ENCODE measurements at places on chromosomes 4 and X.

DNA sequence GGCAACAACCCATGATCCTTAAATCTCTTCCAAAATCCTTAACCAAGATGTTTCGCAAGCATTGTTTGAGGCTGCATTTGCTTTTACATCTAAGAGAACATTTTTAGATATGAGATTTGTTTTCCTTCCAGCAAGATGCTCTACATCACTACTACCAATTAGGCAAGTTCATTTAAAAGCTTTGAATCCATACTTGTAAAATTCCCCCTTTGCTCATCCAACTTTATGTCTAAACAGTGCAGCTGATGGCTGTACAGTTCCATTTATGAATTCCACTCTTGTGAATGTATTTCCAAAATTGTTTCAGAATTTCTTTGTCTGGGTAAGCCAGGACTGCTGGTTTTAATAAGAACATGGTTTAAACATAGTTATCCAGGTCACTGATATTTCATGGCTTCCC, 31.5 kb downstream of the RAI2 start:
- no peak for DNase-seq

DNA sequence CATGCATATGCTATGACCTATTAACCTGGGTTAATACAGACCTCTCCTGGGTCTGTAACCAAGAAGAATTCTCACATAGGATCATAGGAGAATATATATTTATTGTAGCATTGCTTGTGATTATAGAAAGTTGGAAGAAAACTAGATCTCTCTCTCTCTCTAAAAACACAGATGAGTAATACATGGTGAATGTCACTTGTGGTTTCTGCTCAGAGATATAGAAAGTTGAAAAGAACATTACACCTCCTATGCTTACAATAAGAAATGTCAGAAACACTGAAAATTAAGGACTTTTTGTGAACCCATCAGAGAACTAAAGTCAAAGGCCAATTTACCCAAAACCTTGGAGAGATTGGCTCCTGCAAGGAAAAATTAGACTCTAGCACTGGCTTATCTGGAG, 1389.5 kb downstream of the FAM133A start:
- DNase-seq, result no peak

- no peak for DNase-seq
Measured at GRCh38 chrX:103792916-103793544, 16.4 kb downstream of the PLP1 start.

DNA sequence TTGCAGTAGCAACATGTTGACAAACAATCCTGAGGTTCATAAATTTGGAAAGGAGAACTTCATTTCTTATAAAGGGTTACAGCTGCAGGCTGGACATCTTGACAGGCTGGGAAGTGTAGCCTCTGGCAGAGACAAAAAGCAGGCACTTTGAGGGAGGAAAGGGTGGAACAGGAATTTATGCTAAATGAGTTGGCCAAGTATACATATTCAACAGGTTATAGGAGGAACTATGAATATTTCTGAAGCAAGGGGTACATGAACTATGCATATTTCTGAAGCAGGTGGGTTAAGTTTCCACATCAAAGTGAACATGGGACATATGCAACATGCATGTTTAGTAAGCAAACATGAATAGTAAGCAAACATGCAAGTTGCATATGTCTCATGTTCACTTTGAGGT, 1.6 kb upstream of the ANTXR2 start:
- DNase-seq, result no peak

- no peak for DNase-seq
Measured at GRCh38 chr4:158112611-158113010, 60.2 kb downstream of the GASK1B start.

- DNase-seq, result no peak
Measured at GRCh38 chr4:6192245-6192644, 8.1 kb downstream of the JAKMIP1 start.

DNA sequence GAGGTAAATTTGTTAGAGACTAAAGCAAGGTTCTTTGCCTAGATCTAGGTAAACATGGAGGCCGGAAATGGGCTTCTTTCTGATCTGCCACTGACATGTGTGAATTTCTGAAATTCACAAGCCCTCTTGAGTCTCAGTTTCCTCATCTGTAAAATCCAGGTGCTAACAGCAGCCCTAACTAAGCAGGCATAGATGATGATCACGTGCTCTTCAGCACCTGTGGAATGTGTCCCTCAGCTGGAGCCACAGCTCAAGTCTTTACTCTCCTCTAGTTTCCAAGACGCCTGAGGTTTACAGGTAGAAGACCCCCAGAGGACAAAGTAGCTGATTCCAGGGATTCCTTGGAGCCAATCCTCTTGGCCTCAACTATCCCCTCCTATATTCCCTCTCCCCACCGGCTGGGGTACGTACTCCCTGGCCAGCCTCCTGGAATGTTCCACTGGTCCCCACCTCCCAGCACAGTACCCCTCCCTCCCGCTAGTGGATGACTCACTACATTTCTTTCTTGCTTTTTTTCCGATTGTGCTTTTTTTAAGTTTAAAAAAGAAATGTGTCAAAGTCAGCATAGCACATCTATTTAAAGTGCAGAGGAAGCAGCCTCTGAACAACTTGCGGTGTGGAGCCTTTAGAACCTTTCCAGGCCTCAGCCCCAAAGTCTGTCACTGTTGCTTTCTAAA, 98.4 kb downstream of the PHKA2 start:
- no peak for DNase-seq

DNA sequence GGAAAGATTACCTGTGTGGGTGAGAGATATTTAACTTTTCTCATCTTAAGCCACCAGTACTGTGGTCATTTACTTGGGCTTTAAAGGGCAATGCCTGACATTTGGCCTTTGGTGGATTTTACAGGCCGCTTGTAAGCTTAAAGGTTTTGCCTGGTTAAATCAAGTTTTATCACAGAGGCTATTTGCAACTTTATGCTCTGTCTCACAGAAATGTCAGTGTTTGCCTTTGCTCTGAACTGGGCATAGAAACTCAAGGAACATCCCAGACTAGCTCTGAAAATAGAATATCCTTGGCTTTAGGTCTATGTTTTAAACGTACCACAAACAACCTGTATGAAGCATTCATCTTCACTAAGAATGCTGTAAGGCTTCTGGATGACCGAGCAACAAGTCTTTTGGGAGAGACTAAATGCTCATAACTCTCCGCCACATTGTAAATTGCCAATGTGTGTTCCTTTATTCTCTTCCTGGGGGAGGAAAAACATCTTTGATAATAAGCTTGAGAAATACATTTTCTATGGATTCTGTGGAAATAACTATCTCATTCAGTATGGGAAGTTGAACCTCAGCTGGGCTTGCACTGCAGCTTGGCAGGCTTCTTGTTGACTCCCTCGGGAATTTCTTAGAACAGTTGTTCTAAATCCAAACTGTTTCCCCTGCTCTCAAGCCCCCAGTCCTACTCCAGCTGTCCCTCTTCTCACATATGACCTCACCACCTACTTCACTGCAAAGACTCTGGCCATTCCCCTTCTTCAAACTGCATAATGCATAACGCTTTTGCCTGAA, 105.8 kb upstream of the WDR44 start:
- peak; percentile 63 for DNase-seq

DNA sequence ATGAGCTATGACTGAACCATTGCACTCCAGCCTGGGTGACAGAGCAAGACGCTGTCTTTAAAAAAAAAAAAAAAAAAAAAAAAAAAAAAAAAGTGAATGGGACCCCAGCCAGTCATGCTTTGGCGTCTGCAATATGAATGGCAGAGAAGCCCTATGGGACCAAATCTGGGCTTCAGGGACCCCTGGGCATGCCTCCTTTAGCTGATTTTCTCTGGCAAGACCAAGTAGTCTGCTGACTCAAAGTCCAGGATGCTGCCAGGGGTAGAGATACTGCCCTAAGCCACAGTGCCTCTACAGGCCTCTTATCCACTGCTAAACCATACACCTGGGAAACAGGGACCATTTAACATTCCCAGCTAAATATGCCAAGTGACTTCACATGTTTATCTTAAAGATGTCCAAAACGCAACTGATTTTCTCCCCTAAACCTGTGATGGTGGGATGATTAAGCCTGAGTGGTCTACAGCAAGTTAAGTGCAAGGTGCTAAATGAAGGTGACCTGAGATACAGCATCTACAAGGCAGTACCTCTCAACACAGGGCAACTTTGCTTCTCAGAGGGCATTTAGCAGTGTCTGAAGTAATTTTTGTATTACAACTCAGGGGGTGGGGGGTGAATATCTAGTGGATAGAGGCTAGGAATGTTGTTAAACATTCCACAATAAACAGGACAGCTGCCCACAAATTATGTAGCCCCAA, 5.8 kb downstream of the RPS4X start:
- no peak for DNase-seq

DNA sequence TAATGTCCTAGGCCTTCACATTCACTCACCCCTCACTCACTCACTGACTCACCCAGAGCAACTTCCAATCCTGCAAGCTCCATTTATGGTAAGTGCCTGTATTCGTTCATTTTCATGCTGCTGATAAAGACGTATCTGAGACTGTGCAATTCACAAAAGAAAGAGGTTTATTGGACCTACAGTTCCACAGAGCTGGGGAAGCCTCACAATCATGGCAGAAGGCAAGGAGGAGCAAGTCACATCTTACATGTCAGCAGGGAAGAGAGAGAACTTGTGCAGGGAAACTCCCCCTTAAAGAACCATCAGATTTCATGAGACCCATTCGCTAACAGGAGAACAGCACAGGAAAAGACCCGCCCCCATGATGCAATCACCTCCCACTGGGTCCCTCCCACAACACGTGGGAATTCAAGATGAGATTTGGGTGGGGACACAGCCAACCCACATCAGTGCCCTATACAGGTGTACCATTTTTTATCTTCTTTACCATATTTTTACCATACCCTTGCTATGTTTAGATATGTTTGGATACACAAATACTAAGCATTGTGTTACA, 18.2 kb upstream of the TLR1 start:
- DNase-seq, result no peak

DNA sequence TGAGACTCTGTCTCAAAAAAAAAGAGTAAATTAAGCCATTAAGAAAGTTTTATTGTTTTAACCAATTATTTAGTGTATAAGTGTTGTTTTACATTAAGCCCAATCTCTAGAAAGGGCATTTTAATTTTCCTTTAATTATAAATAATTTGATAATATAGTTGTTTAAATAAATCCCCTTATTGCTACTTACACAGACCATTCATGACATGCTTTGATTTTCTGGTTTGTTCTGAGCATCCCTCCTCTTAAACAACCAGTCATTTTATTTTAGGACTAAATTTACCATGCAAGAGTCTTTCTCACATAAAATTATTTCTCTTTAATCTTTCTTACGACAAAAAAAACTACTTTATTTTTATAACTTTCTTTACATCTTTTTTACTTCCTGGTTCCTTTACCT, 23.5 kb upstream of the PAGE5 start:
- DNase-seq, result no peak

DNA sequence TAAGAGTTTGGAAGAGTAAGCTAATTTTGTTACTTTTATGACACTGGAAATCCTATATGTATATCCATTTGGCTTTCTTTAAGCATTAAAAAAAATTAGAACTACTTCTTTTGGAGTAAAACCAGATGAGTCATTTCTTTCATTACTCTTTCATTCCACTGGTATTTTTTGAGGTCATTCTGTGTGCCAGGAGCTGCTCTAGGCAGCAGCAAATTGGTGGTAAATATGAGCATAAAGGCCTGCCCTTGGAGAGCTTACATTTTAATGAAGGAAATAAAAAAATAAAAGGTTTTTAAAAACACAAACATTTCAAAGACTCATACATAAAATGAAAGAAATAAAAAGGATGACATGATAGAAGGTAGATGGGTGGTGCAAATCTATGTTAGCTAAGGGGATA, 37.4 kb downstream of the MID1 start:
- DNase-seq, result no peak

- no peak for DNase-seq
Measured at GRCh38 chr4:108045687-108046024, 56.0 kb downstream of the HADH start.

GRCh38 chr4:6591781-6592180, 16.8 kb downstream of the MAN2B2 start:
- DNase-seq, result no peak

DNA sequence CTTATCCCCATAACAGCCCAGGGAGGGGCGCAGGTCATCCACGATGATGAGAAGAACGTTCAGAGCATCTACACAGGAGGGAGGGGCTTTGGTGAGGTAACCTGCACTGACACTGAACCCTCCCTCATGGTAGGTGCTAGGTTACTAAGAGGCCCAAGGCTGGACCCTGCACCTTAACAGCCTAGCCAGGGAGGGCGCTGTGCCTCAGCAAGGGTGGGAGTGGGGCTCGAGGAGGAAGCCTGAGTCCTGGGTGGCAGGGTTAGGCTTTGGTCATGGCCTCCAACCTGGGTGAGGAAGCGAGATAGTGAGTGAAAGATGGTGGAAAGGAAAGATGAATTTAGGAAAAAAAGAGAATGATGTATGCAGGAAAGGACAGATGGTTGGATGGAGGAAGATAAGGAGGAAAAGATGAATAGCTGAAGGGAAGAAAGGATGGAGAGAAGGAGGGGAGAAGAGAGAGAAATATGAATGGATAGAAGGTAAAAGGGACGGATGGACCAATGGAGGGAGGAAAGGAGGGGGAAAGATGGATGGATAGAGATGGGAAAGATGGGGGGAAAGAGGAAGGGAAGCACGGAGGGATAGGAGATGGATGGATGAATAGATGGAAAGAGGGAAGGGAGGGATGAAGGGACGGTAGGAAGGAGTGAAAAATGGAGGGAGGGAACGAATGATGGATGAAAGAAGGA, 736 bp downstream of the IDS start:
- no peak for DNase-seq

DNA sequence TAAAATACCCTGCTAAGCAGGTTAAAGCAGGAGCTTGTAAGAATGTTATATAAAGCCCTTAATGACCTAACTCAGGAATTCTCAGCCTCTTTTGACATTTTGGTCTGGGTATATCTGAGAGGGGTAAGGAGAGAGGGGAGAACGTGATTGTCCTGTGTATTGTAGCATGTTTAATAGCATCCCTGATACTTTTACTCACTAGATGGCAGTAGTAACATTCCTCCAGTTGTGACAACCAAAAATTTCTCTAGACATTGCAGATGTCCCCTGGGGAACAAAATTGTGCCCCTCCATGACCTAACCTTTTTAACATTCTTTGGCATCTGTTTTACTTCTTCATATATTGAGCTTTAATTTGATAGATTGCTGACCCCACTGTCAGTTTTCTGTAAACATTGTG, 17.9 kb downstream of the SMARCA5 start:
- DNase-seq, result no peak

- no peak for DNase-seq
Measured at GRCh38 chrX:22134681-22135080, 102.6 kb downstream of the PHEX start.

- DNase-seq, result no peak
Measured at GRCh38 chrX:71910986-71911730, 513 bp downstream of the NHSL2 start.

GRCh38 chrX:69298466-69299140, 133.3 kb upstream of the PJA1 start:
- DNase-seq, result no peak

Data from NCI-H524 treated with DMSO at 0.1 percent for 48 hours (cell line).